ENCODE measurements at places on chromosomes 3 and 15.

GRCh38 chr15:34442891-34443290, 5.3 kb upstream of the GOLGA8A start:
- no peak for DNase-seq

GRCh38 chr15:90592131-90592881, 62.6 kb downstream of the CRTC3 start:
- no peak for DNase-seq

DNA sequence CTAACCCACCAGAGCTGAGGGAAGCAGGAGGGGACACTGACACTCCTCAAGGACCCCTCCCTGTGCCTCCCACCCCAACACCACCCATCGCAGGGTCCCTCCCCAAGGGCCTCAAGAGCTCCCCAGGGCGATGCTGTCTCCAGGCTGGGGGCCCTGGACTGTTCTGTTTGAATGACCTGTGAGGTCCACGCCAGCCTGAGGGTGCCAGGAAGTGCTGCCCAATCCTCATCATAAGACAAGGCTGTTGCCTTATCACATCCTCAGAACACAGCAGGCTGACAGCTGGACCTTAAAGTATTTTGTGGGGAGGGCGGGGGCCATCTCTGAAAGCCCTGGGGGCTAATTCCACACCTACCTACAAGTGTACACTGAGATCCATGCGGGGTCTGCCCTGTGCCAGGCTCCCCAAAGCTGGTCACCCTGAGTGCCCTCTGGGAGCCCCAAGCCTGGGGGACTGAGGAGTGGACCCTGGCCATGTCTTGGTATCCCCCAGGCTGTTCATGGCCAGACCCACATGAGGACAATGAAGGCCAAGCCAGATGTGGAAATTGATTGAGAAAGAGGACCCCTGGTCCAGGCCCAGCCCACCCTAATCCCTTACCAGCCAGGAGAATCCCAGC, 23.8 kb upstream of the GOLGA6C start:
- DNase-seq, result no peak

- DNase-seq, result no peak
Observed at GRCh38 chr3:77071364-77071763, 31.5 kb downstream of the ROBO2 start.

- DNase-seq, result no peak
Observed at GRCh38 chr3:44974416-44974815, 1.6 kb downstream of the ZDHHC3 start.
